ENCODE measurements at places on chromosomes 2 and 18.
A peak's percentile ranks its signal among the peaks of the same experiment; 100 is the strongest.

GRCh38 chr2:175414191-175414881 lies 232.8 kb upstream of the ATP5MC3 start:
- no peak for DNase-seq

DNA sequence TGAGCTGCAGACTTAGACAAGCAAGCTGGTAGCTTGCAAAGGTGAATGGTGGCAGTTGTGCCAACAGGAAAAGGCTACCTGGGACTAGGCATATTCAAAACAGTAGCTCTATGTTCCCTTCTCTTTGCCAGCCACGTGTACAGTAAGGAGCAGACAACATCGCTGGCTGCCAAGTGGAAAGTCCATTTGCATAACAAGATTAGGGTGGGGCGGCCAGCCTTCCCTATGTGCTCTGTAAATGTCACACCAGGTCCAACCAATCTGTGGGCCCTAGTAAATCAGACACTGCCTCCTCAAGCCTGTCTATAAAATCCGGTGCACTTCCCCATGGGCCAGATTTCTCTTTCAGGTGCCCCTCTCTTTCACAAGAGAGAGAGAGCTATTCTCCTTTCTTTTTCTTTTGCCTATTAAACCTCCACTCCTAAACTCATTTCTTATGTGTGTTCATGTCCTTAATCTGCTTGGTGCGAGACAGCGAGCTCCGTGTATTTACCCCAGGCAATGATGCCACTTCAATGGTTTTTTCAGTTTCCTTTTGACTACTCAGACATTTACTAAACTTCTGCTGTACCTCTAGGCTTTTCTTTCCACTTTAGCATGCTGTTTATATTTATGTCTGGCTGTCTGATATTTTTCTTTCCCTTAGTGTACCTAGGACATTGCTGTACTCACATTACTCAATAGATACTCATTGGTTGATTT lies 297.4 kb upstream of the GCFC2 start:
- DNase-seq: no peak

DNA sequence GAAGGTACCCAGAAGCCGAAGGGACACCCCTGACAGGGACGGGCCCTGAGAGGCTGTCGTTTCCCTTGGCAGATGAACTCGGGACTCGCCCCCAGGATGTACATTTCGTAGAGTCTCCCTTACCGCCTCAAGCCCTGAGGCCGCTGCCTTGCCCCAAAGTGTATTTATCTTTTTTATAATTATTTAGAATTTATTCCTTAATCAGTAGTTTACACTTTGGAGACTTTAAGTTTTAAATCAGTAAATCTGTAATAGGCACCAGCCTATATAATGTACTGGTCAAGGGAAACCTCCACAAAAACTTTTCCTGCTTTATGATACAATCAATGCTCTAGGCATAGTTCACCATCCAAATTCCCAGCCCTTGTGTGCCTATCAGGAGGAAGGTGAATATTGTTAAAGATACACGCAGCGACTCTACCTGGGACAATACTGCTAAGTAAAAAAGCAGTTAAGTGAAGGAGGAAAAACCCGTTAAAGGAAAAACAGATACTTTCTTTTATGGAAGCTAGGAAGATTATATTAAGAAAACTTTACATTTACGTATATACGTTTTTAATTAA lies 848 bp downstream of the VRK2 start:
- no peak for DNase-seq

DNA sequence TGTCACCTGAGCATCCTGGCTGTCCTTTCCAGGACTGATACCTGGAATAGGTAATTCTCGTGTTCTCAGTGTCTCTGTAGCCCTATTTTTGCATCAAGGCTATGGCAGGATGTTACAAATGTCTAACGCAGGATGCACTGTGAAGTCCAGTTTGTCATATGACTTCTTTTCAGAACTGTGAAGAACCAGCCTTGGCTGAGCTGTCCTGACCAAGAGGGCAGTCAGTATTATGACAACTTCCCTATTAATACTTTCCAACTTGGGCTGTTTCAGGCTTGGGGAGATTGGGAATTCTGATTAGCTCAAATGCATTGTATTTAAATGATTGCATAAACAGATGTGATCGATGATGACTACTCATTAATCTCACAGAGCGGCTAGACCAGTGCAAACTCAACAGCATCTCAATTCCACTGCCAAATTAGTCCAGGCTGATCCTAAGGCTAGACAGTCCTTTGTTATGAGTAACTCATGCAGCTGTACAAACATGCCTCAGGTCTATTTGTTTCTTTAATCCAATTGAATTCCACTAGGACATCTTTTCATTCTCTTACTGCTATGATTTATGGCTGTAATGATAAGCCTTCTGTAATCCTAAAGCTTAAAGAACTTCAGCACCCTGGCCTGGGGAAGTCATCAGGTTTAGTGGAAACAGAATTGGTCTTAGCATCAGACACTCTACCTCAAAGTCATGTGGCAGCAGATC lies 331.6 kb downstream of the KCNS3 start:
- no peak for DNase-seq

DNA sequence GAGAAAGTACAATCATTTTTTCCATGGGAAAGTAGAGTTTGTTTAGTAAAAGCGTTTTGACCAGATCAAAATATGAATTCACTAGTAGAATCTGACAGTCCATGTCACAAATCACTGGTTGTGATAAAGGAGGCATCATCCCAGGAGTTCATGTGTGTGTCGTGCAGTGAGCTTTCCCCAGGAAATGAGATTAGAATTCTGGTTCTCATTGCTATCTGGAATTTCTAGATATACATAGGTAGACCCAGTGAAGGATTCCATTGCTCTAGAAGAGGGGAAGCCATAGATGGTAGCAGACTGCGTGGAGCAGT lies 206.6 kb downstream of the NCK2 start:
- no peak for DNase-seq

DNA sequence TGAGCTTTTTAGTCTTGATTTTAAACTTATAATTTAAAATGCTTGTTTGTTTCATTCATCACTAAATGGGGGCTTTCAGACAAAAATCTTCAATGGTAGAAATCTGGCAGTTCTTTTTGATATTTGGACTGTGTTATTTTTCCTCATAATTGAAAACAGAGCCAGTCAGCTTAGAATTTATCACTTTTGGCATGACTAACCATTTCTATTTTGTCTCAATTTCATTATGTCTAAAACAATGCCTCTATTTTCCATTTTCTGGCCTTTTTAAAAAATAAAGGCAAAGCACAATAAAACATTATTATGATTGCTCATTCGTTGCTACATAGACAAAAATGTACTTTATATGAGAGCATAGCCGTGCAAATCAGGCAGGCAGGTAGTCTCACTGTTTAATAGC lies 434.5 kb downstream of the XIRP2 start:
- DNase-seq: no peak

GRCh38 chr2:119259296-119259860 lies 35.7 kb downstream of the STEAP3 start:
- DNase-seq: no peak

DNA sequence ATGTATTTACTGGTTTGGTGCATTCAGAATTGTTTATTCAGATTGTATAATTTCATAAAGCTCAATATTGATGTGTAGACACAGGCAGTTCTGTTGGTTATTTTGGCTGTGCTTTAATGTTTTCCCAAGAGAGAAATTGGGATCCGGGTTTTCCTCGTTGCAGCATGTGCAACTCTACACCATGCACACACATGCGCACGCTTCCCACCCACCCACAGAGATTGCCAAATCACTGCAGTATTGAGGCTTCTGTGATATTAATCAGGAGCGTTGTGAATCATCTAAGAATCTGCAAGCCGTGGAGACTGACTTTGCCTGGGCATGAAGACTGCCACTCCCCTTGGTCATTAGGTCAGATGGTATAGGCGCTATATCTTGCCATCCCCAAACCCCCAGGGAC lies 571.5 kb downstream of the SLC4A3 start:
- DNase-seq: no peak

- DNase-seq: no peak
These were observed 158.2 kb downstream of the STK39 start for GRCh38 chr2:168089200-168089599.

- peak; percentile 23 for DNase-seq
These were observed 185.1 kb downstream of the MYO5B start for GRCh38 chr18:50009773-50010335.
